Esophagus mucosa (tissue), 1 donor: ENCODE measurements at places on chromosomes 16 and 17. TPM values are rescaled to one million over a fixed set of nuclear protein-coding genes. Genes with fewer than 3 reads are reported as not detected.
A peak's percentile ranks its signal among the peaks of the same experiment; 100 is the strongest.

Gene FNDC8
- not detected for total RNA-seq

Gene TMEM235
- total RNA-seq: not detected

Gene GRAPL
- total RNA-seq: 0.48 TPM

Gene AHSP
- total RNA-seq: not detected

Gene GALR2
- 0.44 TPM for total RNA-seq

Gene PRSS8
- 59.3 TPM for total RNA-seq

Gene RDM1
- total RNA-seq: 1.1 TPM

Gene PMP22
- total RNA-seq: 6.3 TPM

- no peak for ATAC-seq
Measured at GRCh38 chr16:28293601-28293960, 1.3 kb downstream of the SBK1 start.

DNA sequence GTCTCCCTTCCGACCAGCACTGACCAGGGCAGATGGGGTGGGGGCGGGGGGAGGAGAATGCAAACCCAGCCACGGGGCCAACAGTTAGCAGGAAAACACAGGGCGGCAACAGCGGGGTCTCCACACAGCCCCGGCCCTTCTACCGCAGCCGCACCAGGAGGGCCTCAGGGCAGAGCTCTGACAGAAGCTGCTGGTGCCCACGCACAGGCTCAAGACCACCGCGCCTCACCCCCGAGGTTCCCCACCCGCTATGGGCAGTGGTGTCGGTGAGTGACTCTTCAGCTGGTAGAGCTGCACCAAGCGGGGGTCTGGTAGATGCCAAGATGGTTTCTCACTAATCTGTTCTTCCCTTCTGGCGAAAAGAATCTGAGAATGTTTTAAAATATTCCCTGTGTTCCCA, 16.1 kb downstream of the HAGH start:
- no peak for ATAC-seq

- no peak for ATAC-seq
Measured at GRCh38 chr17:80111702-80112470, 10.5 kb downstream of the GAA start.

DNA sequence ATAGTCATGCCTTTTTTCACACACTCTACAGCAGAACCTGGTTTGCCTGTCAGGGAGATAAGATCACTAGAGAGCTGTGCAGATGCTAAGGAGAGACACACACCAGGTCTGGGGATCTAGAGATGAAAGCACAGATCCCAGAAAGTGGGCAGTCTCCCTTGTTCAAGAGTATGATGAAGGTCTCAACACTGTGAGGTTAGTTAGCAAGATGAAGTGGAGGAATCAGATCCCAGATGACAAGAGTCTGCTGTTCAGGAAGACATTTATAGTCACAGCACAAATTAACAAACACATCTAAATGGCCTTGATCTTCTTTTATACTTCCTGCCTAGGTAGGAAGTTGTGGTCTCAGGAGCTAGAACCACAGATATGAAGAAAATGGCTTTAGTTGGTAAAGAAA, 23.4 kb upstream of the SKAP1 start:
- ATAC-seq: no peak

DNA sequence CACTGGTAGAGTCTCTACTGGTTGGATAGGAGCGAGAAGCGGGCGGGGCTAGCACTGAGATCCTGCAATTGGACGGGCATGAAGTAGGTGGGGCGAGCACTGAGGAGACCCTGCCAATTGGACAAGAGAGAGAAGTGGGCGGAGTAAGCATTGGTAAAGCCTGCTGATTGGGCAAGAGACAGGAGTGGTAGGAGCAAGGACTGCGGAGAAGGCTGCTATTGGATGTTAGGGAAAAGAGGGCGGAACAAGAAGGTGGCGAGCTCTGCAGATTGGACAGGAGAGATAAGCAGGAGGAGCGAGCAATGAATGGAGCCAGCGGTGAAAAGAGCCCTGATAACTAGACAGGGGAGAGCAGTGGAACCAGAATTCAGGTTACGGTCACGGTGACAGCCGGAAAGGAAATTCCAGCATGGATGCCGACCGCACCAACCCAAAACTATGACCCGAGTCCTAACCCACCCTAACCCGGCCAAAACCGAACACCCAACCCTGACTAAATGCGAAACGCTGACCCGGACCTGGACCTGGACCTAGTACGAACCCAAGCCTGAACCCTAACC, 4.8 kb downstream of the SCGB1C2 start:
- ATAC-seq: no peak

DNA sequence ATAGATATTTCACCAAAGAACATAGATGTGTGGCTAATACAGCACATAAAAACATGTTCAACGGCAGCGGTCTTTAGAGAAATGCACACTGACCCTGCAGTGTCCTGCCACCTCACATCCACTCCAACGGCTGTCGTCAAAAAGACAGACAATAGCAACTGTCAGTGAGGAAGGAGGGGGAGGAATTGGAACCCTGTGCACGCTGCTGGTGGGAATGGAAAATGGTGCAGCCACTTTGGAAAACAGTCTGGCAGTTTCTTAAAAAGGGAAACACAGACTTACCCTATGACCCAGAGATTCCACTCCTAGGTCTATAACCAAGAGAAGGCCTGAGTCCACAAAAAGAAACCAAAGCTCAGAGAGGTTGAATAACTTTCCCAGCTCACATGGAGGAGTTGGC, 7.7 kb downstream of the CEP295NL start:
- no peak for ATAC-seq

GRCh38 chr17:45293413-45294211, 23.2 kb downstream of the MAP3K14 start:
- peak; percentile 72 for ATAC-seq

- ATAC-seq: no peak
Measured at GRCh38 chr16:22625967-22626366, 115.3 kb downstream of the NPIPB5 start.

- no peak for ATAC-seq
Measured at GRCh38 chr16:78659668-78660217, 560.3 kb downstream of the WWOX start.

DNA sequence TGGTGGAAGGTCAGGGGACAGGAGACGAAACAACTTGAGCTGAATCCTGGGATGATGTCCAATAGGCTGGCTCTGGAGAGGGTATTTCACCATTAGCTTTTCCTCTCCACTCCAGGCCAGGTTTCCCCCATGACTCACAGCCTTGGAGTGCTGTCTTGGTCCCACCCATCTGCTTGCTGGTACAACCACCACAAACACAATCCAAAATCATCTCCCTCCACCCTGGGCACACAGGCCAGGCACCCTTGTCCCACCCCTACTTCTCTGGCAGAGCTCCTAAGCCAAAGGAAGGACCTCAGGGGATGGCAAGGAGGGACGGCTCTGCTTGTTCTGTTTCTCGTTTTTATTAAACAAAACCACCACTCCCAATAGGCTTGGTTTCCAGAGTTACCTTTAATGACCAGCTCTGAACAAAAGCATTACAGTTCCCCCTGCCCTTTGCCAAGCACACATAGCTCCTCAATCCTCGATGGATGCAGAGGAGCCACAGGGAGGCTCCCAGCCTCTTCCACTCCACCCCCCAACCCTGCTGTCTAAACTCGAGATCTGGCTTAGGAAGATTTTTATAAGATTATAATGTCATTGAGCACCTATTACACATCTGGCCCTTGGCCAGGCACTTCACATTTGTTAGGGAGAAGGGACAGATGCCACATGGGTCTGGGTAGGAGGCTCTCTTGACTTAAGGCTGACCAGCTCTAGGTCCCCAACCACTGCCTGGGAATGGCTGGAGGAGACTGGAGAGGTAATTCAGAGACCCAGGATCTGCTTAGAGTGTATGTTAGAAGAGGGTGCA, 13.3 kb downstream of the CAVIN1 start:
- peak; percentile 83 for ATAC-seq

GRCh38 chr17:9138161-9138717, 116.9 kb downstream of the NTN1 start:
- ATAC-seq: no peak

DNA sequence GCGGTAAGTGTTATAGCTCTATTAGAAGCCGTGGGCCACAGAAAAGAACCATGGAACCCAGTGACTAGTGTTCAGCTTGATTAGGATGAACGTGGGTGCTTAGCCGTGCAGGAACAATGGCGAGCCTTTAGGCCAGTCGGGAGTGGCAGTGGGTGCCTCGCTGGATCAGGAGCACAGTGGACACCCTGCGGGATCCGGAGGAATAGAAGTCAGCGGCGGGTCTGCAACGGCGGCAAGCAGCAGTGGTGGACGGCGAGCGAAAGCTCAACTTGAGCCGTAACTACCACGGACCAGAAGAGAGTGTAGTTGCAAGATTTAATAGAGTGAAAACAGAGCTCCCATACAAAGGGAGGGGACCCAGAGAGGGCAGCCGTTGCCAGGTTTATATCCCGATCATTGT, 37.3 kb upstream of the CDH15 start:
- no peak for ATAC-seq

DNA sequence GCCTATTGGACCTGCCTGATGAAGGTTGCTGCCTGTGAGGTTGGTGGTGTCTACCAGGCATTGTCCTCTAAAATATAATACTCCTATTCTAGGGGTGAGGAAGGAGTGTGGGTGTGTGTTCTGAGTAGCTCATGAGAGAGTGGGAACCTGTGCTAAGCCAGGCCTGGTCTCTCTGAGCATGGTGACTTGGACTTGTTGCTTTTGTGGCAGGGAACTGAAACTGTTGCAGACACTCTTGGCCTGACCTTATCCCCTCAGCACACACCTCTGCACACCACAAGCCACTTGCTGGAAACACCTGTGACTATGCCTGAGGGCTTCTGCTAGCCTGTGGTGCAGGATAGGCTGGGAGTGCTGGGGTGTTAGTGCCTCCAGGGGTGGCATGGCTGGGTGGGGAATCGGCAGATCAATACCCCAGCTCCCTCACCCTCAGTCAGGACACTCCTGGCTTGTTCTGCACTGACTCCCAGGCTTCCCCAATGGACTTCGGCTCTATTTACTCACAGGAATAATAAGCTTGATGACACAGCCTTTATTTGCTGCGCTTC, 29.9 kb downstream of the PLCG2 start:
- ATAC-seq: peak; percentile 71

DNA sequence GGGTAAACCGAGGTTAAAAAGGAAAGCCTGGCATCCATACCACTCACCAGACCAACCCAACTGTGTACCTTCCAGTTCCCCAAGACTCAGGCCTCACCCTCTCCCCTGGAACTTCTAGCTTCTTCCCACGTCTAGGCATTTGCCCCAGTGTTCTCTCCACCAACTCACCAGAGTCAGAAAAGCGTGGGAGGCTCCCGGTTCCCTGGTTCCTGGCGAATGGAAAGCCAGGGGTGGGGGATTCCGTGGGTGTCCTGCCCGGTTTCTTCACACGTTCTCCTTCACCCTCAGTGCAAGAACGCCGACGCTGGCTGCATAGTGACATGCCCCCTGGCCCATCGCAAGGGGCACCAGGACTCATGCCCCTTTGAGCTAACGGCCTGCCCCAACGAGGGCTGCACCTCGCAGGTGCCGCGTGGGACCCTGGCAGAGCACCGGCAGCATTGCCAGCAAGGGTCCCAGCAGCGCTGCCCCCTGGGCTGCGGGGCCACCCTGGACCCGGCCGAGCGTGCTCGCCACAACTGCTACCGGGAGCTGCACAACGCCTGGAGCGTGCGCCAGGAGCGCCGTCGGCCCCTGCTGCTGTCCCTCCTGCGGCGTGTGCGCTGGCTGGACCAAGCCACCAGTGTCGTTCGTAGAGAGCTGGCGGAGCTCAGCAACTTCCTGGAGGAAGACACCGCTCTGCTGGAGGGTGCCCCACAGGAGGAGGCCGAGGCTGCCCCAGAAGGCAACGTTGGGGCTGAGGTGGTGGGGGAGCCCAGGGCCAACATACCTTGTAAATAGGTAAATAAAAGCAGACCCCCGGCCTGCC, 1.7 kb downstream of the RNF151 start:
- no peak for ATAC-seq

DNA sequence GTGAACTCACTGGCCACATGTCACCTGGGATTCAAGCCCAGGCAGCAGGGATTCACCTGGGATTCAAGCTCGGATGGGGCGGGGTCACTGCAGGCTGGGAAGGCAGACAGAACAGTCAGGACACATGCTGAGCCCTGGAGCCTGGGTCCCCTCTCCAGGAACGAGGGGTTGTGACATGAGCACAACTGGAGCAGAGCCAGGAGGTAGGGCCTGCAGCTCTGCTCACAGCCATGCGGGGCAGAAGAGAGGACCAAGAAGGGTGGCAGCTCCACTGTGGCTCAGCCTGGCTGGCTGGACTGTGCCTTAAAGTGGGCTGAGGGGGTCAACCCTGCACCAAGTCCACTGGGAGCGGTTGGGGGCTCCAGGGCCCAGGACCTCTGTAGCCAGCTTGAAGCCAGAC, 150.1 kb downstream of the RAB11FIP4 start:
- ATAC-seq: peak; percentile 41

- no peak for ATAC-seq
Measured at GRCh38 chr16:78290872-78291591, 191.6 kb downstream of the WWOX start.

- peak; percentile 59 for ATAC-seq
Measured at GRCh38 chr17:7997186-7997585, 5.2 kb upstream of the GUCY2D start.

DNA sequence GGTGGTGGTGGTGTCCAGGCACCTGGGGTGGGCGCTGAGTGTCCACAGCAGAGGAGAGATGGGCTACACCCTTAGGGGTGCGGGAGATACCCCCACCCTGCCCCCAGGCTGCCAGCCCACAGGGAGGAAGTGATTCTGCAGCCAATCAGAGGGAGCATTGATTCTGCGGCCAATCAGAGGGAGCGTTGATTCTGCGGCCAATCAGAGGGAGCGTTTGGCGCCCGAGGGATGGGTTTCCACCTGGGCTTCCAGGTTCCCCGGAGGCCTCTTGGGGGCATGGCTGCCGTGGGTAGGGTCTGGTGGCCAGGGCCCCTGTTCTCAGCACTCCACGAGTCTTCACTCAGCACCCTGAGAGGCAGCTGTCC, 28.2 kb upstream of the ACSF3 start:
- no peak for ATAC-seq

DNA sequence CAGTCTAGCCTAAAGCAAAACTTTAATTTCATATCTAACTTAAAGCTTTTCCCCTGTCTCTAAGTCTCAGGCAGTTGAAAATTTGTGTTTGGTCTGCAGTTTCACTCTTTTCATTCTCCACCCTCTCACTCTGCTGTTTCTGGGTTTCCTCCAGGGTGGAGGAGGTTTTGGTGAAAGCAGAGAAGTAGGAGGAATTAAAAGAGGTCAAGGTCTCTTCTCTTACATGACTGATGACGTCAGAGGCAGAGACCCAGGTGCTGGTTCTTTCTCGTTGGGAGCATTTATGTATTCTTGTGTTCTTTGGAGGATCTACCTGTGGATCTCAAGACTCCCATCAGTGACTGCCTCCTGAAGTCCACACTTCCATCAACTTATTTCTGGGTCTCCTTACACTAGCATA, 2.4 kb upstream of the PSMD11 start:
- no peak for ATAC-seq
